OCI-LY7 (cell line): ENCODE measurements at places on chromosomes 1 and 21.

DNA sequence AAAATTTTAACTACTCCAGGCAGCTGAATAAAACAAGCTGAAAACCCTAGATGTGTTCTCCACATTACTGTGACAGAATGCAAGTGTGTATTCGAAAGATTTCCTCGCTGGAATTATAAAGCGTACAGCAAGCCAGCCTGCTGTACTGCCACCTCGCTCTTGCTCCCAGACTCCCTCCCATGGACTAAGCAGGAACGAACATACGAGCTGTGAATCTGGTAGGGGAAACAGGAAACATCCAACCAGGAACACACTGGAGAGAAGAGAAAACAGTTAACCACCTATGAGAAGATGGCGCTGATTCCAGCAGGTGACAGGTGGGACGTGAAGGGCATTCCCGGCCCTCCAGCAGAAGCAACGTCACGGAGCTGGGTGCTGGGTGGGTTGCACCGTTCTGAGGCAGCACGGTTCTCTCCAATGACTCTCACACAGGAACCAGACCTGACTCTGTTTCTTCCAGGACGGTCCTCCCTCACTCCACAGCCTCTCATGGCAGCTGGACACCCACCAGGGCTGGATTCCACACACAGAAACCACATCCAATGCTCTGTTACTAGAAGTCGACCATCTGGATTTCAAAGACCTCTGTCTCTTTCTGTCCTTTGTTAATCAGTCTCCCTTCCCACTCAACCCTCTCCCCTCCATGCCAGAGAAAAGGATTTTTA lies 219.2 kb downstream of the RERE start:
- no peak for DNase-seq

- DNase-seq, result no peak
Observed at GRCh38 chr1:38826886-38827285, 32.7 kb downstream of the RRAGC start.

DNA sequence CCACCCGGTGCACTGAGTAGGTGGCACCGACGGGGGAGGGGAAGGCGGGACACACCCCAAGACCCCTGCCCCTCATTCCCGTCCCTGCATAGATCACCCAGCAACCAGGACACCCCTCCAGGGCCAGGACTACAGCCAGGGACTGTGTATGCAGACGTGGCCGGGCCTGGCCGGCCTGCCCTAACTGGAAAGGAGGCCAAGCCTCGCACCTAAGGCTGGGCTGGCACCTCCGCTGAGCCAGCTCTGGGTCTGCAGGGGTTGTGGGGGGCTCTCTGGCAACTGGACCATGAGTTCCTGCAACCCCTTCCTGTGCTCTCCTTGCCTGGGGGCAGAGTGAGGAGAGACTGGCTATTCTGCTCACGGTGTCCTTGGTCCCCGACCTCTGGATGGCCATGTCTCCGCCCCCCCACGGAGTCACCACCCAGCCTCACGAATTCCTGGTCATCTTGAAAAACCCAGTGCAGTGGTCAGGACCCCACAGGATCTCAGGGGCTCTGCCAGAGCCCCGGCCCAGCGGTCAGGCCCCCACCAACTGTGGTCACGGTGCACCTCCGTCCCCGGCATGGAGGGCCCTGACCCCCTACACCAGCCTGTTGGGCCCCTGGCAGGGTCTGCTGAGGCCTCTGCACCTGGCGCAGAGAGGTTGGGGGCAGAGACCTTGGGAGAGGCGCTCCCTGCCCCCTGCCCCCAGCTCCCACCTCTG lies 1.1 kb upstream of the FNDC10 start:
- DNase-seq, result no peak

DNA sequence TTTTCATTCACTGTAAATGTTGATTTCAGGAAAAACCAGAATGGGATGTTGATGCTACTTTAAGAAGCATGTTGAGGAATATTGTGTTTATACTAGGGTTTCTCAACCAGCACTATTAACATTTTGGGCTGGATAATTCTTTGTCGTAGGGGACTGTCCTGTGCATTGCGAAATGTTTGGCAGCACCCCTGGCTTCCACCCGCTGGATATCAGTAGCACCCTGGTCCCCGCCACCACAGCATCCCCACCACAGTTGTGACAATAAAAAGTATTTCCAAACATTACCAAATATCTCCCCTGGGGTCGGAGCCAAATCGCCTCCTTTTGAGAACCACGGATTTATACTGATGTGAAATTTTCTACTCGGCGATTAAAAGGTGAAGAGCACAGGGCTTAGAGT lies 41.9 kb downstream of the BTG3 start:
- no peak for DNase-seq

DNA sequence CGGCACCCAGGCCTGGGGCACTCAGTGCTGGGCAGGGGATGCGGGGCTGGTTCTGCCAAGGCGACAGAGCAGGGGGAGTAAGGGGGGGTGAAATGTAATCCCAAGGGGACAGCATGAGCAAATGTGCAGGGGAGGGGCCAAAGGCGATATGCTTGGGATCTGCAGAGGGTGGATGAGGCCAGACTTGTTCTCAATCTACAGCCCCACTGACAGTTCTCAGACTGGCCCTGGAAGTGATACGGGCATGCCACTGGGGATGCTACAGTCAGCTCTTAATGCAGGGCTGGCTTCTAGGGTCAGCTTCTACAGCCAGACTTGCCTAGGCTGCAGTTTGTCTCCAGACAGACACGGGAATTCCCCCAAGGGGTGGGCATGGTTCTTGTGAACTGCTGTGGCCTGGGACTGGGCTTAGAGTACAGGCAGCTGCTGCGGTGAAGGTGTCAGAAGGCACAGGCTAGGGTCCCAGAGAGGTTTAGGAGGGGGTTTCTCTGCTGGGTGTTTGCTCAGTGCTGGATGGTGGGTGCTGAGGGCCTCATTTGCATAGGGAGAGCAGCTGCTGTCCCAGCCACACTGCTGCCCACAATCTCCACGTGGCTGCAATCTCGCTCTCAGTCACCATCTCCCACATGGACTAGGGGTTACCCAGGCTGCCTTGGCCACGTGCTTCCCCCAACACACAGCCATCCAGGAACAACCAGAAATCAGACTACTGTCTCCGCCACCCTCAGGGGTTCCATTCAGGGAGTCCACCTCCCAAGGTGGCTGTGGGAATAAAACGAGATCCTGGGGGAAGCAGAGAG lies 190.1 kb downstream of the HIVEP3 start:
- DNase-seq, result peak; percentile 33

- DNase-seq, result no peak
Observed at GRCh38 chr1:51241119-51241518, 5.0 kb downstream of the RNF11 start.

- DNase-seq, result no peak
Observed at GRCh38 chr1:55129194-55129728, 85.9 kb downstream of the USP24 start.

DNA sequence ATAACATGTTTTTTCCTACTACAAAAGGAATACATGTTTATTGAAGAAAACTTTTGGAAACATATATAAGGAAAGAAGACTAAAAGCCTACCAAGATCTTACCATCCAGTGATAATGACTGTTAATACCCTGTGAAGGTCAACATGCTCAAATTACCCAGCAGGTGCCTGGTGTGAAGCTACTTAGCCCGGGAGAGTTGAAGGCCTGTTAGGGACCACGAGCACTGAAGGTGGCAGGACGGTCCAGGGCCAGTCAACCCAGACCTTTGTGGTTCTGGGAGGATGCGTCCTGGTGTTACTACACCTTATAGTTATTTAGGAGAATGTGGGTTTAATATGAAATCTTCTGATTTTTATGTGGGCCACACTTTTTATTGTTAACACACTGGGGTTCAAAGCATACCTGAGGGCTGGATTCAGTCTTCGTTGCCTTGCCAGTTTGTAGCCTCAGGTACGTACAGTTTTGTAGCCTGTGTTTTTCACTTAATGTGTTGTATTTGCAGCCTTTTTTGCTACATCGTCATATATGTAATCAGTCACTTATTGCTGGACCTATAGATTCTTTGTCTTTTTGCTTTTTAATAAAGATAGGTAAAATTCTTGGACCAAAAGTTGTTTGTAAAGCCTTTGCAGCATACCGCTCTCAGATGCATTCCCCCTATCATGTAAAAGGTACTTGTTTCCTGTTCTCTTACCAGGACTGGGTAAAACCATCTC lies 9.8 kb downstream of the ITSN1 start:
- no peak for DNase-seq

- DNase-seq, result no peak
Observed at GRCh38 chr1:61642475-61643232, 82.3 kb downstream of the TM2D1 start.

- no peak for DNase-seq
Observed at GRCh38 chr1:4771267-4771666, 116.9 kb downstream of the AJAP1 start.

GRCh38 chr1:14964711-14965055 lies 188.9 kb upstream of the TMEM51 start:
- DNase-seq, result no peak

- DNase-seq, result peak; percentile 9
Observed at GRCh38 chr1:70745199-70745598, 302.4 kb downstream of the PTGER3 start.

DNA sequence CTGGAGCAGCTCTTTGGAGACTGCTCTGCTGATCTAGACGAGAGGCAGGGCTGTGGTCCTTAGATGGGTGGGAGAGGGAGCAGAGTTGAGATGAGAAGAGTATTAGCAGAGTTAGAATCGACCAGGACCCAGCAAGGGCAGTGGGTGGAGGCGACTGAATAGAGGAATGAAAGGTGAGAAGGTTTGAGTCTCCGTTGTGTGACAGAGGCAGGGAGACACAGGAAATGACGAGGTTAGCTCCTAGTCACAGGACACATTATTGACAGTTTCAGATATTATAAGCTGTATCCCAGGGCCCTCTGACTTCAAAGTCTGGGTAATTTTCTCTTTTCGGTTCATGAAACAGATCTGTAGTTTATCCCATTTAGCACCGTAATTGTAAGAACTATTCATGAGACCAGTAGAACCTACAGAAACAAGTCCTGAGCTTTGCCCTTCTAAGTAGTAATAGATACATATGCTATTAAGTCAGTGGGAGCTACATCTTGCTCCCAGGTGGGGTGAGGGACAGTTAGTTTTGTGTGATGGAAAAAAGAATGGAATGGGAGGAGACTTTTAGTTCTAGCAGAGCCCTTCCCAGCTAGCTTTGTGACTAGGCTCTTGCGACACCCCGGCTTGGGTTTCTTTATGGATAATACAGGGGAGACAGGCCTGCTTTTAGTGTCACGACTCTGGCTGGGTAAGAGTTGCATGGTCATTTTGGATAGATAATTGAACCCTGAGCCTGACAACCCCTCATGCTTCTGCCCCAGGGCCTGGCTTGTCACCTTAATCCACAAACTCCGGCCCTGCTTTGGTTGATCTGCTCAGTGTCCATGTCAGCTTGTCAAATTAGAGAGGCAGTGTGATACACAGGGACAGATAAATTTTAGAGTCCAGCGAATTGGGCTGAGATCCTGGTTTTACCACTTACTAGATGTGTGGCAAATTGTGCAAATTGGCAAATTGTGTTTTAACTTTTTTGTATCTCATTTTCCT lies 70.2 kb downstream of the UCK2 start:
- DNase-seq, result no peak

- DNase-seq, result no peak
Observed at GRCh38 chr1:183780757-183781156, 24.2 kb upstream of the RGL1 start.

DNA sequence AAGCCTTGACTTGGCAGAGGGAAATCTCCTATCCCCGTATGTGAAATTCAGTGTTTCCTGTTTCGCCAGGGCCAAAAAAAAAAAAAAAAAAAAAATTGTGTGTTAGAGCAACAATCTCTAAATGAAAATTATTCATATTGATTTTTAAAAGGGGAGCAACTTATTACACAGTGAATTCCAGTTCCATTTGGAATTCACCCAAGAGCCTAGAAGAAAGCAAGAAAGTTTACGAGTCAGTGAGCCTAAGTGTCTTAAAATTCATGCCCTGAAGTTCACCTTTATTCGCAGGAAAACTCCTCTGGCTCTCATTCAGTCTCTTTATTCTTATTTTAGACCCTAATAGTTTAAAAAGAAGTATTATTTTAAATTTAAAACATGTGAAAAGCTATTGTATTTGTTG lies 42.1 kb upstream of the HUNK start:
- no peak for DNase-seq

- DNase-seq, result no peak
Observed at GRCh38 chr1:143680304-143680703, 291.5 kb downstream of the FAM72C start.

DNA sequence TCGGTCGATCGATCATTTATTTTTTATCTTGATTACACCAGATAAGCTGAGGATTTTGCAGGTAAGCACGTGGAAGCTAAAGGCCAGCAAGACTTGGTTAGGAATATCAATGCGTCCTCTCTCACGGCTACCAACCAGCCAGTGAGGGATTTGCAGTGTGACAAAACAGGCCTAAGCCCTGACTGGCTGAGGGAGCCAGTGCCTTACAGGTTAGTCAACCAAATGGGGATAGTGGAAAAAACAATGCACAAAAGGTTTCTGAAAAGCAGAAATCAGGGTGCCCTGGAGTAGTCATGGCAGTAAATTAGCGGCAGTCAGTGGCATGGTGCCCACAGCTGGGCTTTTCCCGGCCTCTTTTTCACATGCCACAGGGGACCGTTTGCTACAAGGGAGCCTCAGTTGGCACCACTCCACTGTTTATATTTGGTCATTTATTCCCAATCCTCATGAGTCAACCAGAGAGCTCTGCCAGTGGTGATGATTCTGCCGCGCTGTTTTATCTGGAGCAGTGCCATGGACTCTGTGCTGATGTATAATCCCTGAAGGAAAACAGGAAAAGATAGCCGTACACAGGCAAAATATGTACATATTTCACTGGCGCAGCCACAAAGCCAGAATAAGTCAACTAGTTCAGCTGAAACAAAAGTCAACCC lies 167.6 kb downstream of the RHOU start:
- no peak for DNase-seq

DNA sequence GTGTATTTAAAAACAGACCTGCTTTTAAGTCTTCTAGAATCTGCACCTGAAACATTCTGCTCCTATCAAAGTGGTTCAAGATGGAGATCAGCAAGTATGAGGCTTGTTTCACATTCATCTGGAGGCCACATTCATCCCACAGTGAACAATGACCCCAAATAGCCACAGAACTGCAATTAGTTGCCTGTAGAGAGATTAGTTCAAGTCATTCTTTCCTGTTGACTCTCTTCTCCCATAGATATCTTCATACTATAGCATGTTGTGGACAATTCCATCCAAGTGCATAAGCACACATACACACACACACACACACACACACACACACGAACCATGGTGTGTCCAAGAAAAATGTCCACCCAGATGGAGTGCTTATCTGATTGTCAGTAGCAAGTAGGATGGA lies 101.7 kb upstream of the FGGY start:
- no peak for DNase-seq

DNA sequence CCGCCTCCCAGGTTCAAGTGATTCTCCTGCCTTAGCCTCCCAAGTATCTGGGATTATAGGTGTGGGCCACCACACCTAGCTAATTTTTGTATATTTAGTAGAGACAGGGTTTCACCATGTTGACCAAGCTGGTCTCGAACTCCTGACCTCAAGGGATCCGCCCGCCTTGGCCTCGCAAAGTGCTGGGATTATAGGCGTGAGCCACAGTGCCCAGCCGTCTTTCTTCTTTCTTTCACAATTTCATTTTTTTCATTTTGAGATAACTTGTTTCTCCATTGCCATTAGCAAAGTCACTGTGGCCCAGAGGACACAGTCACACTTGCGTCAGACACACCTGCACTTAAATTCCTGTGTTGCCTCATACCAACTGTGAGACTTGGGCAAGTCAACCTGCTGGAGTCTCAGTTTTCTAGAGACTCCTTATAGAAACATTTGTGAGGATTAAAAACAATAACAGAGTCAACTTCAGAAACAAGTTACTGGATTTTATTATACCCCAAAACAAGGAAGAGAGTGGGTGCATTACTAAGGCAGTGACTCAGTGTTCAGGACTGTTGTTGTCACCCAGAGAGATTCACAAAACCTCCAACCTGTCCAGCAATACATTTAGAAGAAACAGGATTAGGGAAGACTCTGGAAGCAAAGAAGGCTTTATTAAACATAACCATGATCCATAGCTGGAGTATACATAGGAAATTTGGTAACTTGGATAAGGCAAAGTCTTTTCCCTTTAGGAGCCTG lies 2.6 kb downstream of the TEDDM1 start:
- no peak for DNase-seq
